ENCODE measurements at places on chromosomes 3 and 15.

DNA sequence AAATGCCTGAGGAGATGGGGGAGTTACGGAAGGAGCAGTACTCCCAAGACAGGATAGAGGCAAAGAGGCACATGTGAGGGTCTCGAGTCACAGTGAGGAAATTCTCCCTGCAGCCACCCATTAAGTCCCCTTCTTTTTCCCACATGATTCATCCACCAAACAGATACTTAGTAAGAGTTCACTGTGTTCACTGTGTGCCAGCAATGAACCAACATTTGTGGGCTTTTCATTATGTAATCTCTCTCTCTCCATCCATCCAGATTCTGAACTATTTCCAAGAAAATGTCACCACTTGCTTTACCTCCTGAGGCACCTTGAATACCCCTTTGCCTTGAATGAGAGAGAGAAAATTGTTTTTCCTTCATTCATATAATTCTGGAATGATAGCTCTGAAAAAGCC, 24.6 kb upstream of the LRRFIP2 start:
- DNase-seq = no peak

- no peak for DNase-seq
Observed at GRCh38 chr3:191460360-191460759, 603 bp upstream of the PYDC2 start.

DNA sequence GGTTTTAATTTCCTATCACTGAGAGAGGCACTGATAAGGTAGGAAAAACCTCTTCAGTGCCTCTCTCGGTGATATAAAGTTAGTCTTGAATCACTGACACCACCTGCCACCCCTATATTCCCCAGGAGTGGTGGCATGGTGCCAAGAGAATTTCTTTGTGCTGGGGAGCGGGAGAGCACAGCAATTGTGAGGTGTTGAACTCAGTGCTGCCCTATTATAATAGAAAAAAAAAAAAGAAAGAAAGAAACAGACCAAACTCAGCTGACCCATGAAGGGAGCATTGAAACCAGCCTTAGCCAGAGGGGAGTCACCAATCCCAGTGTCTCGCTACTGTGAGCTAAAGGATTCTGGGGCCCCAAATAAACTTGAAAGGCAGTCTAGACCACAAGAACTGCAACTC, 201.4 kb upstream of the STT3B start:
- no peak for DNase-seq

DNA sequence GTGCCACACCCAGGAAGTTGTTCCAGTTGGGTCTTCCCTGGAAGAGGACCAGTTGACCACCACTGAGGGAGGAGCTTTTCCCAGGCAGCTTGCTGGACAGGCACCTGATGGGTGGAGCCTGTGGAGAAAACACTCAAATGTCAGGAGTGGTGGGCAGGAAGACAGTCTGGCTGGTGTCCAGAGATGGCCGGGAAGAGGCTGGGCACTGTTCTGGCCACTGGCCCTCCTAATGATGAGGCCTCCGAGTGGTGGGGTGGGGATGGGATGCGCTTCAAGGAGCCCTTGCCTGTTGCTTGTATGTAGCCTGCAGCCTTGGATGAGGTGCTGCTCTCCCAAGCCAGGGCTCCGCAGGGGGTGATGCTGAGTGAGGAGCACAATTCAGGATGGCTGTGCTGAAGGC, 12.3 kb downstream of the PLEKHO2 start:
- DNase-seq = no peak

GRCh38 chr3:184011937-184012889, 5.5 kb downstream of the ABCC5 start:
- DNase-seq = no peak

DNA sequence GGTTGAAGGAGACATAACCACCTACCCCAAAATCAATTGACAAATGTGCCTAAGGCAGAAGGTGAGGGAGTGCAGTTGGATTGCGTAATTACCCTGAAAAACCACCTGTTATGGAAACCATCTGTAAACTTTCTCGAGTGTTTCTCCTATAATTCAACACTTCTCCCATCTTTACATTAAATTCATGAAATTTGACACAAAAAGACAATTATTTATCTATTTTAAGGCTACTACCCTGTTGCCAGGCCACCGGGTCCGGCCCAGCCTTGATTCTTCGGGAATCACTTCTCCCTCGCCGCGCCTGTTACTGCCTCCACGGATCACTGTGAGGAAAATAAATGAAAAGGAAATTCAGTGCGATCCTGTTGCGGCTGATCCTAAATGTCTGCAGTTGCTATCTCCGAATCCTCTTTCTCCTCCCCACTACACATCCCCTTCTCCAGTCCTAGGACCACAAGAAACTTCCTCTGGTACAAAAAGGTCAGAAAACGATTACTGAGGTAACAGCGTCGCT, 646 bp downstream of the IQCB1 start:
- DNase-seq = no peak

DNA sequence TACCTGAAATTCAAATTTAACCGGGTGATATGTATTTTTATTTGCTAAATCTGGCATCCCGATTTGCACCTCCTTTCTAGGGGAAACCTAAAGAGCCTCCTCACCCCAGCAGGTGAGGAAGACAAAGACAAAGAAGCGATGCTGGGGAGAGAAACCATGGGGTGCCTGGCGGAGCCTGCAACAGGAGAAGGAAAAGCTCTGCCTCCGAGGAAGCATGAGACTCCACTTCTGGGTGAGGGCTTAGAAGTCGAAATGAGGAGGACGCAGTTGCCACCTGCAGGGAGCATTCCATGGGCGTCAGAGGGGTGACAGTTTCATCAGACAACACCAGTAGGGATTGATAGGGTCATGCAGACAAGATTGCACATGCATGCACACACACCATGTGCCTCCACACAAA, 30.5 kb upstream of the LYZL4 start:
- no peak for DNase-seq
